ENCODE measurements at places on chromosomes 12 and 14.

DNA sequence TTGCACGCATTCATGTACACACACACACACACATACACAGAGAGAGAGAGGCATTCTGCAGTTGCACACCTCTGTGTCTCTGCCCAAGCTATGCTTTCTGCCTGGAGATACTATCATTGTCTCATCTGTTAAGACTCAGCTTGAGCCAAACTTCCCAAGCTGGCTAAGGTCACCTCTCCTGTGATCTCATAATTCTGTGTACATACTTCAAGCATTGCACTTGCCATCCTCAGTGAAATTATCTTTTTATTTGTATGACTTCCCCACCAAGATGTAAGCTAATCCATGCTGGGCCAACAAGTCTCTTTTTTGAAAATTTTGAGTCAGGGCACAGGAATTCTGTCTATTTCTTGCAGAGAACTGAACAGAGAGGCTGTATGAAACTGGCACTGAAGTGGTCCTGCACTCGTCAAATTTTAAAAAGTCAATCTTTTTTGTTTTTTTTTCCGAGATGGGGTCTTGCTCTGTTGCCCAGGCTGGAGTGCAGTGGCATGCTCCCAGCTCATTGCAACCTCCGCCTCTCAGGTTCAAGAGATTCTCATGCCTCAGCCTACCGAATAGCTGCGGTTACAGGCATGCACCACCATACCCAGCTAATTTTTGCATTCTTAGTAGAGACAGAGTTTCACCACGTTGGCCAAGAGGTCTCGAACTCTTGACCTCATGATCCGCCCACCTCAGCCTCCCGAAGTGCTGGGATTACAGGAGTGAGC lies 44.3 kb downstream of the TMTC1 start:
- no peak for DNase-seq

- DNase-seq: no peak
Observed at GRCh38 chr14:101460986-101461750, 100.1 kb upstream of the DIO3 start.

- no peak for DNase-seq
Observed at GRCh38 chr12:120902846-120903411, 1.2 kb downstream of the SPPL3 start.

DNA sequence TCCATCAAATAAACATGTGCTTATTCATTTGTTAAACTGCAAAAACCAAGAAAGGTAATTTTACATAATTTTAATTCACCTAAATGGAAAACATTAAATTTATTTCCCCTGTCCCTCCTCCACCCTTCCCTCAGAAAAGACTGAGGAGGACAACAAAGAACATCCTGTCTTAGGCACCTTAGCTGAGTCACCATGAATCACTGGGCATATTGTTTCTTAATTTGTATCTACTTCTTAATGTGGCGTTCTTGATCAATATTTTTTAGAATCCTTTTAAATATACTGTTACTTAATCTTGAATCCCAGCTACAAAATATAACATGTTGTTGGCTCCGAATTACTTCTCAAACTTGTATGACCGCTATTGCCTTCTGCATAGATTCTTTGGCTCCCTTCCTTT lies 23.5 kb downstream of the SIX6 start:
- no peak for DNase-seq

GRCh38 chr14:32044454-32044853 lies 32.6 kb upstream of the ARHGAP5 start:
- DNase-seq: no peak

DNA sequence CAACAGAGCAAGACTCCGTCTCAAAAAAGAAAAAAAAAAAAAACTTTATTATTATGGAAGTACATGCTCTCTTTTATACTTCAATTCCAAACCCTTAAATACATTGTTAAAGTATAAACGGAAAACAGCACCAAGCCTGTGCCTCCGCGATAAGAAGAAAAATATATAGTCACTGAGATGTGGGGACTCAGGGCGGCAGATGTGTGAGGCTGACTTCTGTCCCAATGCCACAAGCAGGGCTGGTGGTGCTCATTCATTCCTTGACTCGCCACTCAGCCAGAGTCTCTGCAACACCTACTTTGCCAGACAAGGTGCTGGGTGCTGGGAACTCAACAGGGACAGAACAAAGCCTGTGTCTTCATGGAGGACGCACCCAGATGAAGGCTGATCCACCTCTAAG lies 13.8 kb downstream of the LGMN start:
- no peak for DNase-seq

- no peak for DNase-seq
Observed at GRCh38 chr14:97798176-97798575, 1001.0 kb downstream of the VRK1 start.
